Fibroblast of gingiva (primary cell): ENCODE measurements at places on chromosomes 1 and 21.
A peak's percentile ranks its signal among the peaks of the same experiment; 100 is the strongest.

- peak; percentile 84 for DNase-seq
Measured at GRCh38 chr1:240719953-240720700, 108.2 kb upstream of the GREM2 start.

GRCh38 chr1:27858072-27858948 lies 14.0 kb upstream of the THEMIS2 start:
- peak; percentile 82 for DNase-seq

GRCh38 chr1:53477651-53478501 lies 18.7 kb downstream of the DMRTB1 start:
- DNase-seq, result no peak

DNA sequence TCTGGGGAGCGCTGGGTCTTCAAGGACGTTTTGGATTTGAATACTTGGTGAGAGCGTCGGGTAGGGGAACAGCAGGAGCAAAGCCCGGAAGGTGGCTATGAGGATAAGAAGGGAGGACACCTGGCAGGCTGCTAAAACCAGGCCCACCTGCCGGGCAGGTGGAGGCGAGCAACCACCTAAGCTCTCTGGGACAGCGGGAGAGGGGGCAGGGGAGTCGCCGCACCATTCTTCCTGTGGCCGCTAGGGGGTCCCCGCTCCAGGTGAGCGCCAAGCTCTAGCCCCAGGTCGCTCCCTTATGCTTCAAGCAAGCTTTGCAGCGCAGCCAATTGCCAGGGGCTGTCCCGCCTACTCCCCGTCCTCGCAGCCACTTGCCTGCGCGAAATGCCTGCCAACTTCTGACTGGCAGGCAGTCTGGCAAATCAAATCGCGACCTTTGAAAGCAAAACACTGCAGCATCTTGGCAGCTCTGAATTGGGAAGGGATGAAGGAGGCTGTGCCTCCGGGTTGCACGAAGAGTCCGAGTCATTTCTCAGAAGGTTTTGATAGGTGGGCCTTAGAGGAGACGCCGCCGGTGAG lies at the start of gene NIPAL3:
Gene NIPAL3 (plus strand): TSS at position 469 of the 576 bp plus-strand sequence. CDS start 3,746 bp downstream, outside the sequence.
- DNase-seq, result peak; percentile 99

DNA sequence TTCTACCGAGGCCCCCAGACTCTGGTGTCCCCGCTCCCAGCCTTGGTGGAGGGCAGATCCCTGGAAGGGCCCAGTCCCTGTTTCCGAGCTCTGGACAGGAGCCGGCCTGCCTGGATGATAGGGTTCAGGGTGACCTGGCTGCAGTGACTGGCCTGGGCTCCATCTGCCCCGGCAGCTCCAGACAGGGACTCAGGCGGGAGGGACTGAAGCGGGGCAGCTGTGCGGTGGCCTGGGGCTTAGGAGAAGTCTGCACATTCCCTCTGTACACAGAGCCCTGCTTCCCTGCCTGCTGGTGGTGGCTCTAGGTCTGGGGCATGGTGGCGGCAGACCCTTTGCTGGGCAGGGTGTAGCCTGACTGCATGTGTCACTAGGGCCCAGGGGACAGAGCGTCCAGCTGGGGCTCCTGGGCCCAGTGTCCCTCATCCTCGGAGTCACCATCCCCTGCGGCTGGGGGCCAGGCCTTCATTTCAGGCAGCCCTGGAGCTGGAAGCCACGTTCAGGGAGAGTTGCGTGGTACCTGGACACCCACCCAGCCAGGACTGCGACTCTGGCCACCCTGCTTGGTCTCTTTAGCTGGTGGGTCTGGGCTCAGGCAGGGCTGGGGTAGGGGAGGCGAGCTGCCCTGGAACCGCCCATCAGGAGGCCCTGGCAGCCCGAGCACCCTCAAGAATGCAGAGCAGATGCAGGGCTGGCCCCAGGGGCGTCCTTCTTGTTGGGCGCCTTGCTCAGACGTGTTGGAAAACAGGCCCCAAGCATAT lies 9.6 kb downstream of the ARHGEF16 start:
- no peak for DNase-seq

- DNase-seq, result no peak
Measured at GRCh38 chr1:20931930-20932436, 144.9 kb upstream of the HP1BP3 start.

GRCh38 chr1:88612773-88613172 lies 71.3 kb upstream of the PKN2 start:
- DNase-seq, result no peak

GRCh38 chr1:166166329-166166697 lies 488 bp downstream of the FAM78B start:
- DNase-seq, result no peak

DNA sequence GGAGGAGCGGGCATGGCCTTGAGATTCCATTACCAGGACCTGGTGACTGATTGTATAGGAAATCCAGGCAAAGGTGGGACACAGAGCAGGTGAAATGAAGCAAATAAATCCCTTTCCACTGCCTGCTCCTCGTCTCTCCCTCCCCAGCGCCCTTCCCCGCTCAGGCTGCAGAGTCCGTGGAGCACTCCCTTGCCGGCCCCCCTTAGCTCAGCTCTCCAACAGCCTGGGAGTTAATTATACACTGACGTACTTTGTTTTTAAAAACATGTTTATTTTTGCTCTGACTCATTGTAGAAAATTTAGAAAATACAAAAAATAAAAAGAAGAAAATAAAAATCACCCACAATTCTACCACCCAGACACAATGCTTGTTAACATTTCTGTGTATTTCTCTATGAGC lies 61.7 kb downstream of the LGR6 start:
- no peak for DNase-seq

- no peak for DNase-seq
Measured at GRCh38 chr1:76105372-76105771, 30.8 kb downstream of the ST6GALNAC3 start.

- no peak for DNase-seq
Measured at GRCh38 chr1:91680556-91681155, 180.0 kb downstream of the CDC7 start.

- peak; percentile 42 for DNase-seq
Measured at GRCh38 chr1:64242895-64243756, 39.7 kb downstream of the UBE2U start.

GRCh38 chr1:235649368-235650163 lies at the start of gene GNG4:
Gene GNG4, minus strand, starts transcription at chr1:235649784. Its CDS starts 65,946 bp downstream, at chr1:235583838.
- no peak for DNase-seq

DNA sequence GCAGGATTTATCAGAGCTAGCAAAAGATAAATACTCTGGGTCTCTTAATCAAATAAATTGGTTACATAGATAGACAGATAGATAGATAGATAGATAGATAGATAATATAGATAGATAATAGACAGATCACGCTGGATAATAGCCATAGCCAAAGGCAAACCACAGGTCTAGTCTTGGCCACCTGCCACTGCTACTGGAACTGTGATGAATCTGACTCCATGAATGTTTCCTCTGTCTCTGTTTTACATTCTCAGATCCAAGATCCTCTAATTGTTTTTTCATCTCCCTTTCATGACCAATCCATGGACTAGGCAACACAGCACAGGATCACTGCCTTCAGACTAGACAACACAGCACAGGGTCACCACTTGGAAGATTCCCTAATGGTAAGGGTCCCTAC lies 444.7 kb upstream of the NFIA start:
- no peak for DNase-seq

DNA sequence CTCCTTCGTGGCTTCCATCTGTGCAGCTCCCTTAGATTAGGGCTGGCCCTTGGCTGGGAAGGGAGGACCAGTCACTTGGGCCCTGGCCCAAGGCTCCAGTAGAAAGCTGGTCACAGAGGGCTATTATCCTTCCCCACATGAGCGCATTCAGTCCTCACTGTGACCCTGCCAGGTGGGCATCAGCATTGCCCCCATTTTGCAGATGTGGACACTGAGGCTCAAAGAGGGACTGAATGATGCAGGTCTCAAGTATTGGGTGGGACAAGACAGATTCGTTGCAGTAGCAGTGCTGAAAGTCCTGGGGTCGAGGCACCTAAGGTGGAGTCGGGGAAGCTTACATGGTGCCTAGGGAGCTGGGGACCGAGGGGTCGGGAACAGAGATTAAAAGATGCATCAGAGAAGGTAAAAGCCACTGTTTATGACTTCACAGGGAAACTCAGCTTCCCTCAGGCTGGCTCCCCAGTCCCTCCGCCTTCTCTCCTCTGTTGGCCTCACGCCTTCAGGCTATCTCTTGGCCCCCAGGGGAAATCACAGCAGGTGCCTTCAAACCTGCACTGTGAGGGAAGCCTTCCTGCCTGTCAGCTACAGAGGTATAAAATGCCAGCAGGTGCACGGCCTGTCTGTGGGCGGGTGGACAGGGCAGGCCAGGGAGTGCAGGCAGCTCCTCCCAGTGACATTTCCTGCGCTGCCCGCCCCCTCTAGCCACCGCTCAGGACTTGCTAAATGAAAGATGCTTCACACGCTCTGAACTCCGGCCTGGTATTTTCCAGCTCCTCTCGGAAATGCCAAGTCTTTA lies 178.4 kb downstream of the GRIK3 start:
- no peak for DNase-seq

DNA sequence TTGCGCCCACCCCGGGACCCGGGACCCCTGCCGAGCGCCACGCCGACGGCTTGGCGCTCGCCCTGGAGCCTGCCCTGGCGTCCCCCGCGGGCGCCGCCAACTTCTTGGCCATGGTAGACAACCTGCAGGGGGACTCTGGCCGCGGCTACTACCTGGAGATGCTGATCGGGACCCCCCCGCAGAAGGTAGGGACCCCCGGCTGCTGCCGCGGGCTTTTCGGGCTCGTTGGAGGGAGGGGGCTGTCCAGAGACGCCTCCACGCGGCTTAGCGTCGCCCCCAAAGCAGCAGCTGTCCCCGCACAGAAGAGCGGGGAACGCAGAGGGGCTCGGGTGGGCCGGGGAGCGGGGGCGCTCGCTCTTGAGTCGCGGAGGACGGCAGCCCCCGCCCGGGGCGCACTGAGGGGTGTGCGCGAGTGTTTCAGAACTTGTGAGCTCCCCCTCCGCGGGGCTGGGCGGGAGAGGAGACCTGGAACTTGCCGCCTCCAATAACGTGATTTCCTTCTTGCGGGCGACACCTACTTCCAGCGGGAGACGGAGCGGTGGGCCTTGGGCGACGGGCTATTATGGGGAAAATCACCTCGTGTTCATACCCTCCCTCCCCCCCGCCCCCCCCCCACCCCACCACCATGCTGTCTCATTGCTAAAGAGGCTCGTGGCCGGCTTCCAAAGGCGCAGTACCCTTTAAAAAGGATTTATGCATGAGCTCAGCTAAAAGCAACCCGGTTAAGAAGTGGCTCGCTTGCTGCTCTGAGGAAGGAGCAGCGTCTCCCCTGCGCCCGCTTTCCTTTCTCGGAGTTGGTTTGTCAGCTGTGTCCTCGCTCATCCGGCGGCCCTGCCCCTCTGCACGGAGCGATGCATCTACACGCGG lies 664 bp downstream of the BACE2 start:
- peak; percentile 29 for DNase-seq

DNA sequence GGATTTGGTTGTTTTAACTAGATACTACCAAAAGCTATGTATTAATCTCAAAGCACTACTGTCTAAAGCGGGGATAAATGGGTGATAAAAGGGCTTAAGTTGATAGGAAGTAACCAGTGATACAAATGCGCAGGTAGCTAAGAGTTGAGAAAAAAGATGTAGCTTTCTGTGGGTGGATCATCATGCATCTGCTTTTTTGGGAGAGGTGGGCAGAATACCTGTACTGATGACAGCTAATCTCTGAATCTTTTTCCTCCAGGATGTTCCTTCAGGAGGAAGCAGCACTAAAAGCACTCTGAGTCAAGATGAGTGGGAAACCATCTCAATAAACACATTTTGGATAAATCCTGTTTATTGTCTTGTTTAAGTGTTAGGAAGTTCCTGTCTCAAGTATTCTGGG lies 1.2 kb downstream of the RPS27 start:
- DNase-seq, result no peak

- DNase-seq, result no peak
Measured at GRCh38 chr21:36193200-36193599, 36.6 kb downstream of the DOP1B start.

DNA sequence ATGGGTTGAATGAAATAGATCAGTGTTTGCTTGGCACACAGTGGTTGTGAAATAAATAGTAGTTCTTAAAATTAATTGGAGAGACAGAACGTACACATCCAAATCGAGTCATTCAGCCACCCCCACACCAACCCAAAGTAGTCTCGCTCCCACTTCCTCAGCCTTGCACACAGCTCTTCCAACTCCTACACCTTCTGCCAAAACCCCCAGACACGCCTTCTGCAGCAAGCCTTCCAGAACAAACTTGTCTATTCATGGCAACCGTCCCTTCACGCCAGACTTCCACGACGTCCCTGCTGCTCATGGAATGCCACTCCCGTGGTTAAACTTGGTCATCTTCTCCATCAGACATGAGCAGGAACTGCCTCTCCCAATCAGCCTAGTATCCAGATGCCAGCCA lies 37.5 kb upstream of the RD3 start:
- no peak for DNase-seq

DNA sequence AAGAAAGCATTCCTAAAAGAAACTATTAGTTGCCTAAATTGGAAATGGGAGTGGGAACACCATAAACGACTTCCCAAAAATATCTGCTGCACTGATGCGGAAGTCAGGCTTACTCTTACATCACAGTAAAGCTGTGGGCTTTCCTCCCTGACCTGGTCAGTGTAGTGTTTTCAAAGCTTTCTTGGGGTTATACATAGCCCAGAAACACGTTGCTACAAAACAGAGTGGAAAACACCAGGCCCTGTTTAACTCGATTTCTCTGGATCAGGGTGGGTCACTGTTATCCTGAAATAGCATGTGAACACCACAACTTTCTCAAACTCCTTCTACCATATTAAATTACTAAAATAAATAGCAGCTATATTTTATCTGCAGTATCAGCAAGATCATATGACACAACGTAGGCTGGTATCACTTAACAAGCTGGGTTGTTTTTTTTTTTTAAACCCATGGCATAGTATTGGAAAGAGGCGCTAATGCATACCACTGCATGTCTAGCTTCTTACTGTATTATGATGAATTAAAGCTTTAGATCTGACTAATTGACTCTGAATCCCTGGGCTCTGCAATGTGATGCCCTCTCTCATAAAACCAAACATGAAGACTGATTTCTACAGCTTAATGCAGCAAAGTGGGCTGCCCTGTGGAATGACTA lies 184.6 kb downstream of the TGFB2 start:
- DNase-seq, result no peak

DNA sequence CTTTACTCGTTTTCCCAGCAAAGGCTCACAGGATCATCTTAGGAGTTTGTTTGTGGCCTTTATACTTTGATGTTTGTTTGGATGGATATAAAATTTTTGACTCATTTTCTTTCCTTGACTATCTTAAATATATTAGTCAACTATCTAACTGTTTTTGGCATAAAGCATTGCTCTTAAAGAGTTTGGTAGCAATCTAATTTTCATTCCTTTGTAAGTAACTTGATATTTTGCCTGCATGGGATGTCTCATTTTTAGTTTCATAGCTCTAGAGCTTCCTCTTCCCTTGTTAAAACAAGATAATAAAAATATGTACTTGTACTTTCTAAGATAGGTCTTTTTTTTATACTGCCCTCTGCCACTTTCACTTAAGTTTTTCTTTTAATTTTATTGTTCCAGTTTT lies 161.9 kb downstream of the MAGI3 start:
- DNase-seq, result peak; percentile 13

- peak; percentile 97 for DNase-seq
Measured at GRCh38 chr1:14320518-14320917, 278.0 kb upstream of the KAZN start.

GRCh38 chr1:235597867-235598553 lies 51.6 kb downstream of the GNG4 start:
- peak; percentile 39 for DNase-seq
